ENCODE measurements at places on chromosomes 1 and 21. TPM values are rescaled to one million over a fixed set of nuclear protein-coding genes. Genes with fewer than 3 reads are reported as not detected.

DNASE2B gene
- total RNA-seq, result not detected

SH3BGRL3 gene
- total RNA-seq, result 190 TPM

CNKSR1 gene
- total RNA-seq, result 0.32 TPM

ERG gene
- total RNA-seq, result 28.6 TPM

FAM167B gene
- 8.6 TPM for total RNA-seq

AMY1A gene
- not detected for total RNA-seq

RGS1 gene
- 32.0 TPM for total RNA-seq

MSH4 gene
- total RNA-seq, result 0.76 TPM

HPCAL4 gene
- total RNA-seq, result 0.09 TPM

RGS7 gene
- not detected for total RNA-seq

RASSF5 gene
- 11.0 TPM for total RNA-seq

PDE9A gene
- total RNA-seq, result 5.6 TPM

C8B gene
- total RNA-seq, result not detected

RGSL1 gene
- not detected for total RNA-seq

C1orf185 gene
- total RNA-seq, result not detected

TRIM17 gene
- total RNA-seq, result 0.38 TPM

PLA2G2D gene
- total RNA-seq, result not detected

C1QB gene
- 441 TPM for total RNA-seq

BARHL2 gene
- total RNA-seq, result not detected

BGLAP gene
- 0.71 TPM for total RNA-seq

EXO1 gene
- not detected for total RNA-seq

LORICRIN gene
- total RNA-seq, result not detected

Data from posterior vena cava (tissue), 2 donors.